T-helper 22 cell (primary cell): ENCODE measurements at places on chromosomes 7 and 10.

GRCh38 chr7:2761131-2761624, 73.2 kb downstream of the AMZ1 start:
- no peak for DNase-seq

DNA sequence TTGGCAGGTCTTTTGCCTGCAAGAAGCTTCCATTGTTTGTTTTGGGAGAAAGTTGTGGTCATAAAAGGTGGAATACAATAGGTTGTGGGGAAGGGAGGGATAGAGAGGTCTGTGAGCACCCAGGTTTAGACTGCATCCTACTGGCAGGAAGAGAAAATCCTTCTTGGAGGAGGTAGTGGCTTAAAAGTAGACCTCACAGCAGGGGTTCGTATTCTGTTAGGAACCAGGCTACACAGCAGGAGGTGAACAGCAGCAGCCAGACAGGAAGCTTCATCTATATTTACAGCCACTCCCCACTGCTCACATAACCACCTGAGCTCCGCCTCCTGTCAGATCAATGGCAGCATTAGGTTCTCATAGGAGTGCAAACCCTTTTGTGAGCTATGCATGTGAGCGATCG, 245.3 kb downstream of the NSUN6 start:
- no peak for DNase-seq

GRCh38 chr10:132884691-132885271, 57.6 kb downstream of the CFAP46 start:
- DNase-seq = no peak

- DNase-seq = no peak
These were observed 765.3 kb downstream of the REEP3 start for GRCh38 chr10:64286533-64286932.

- no peak for DNase-seq
These were observed 56.6 kb downstream of the AHR start for GRCh38 chr7:17355050-17355449.

GRCh38 chr10:36491926-36492325, 633.5 kb upstream of the ANKRD30A start:
- DNase-seq = no peak

- DNase-seq = no peak
These were observed 6.1 kb upstream of the MYOZ1 start for GRCh38 chr10:73647211-73647874.

GRCh38 chr7:13057462-13058200, 370.2 kb downstream of the ARL4A start:
- DNase-seq = no peak

GRCh38 chr7:157087646-157088045, 51.1 kb upstream of the UBE3C start:
- no peak for DNase-seq

DNA sequence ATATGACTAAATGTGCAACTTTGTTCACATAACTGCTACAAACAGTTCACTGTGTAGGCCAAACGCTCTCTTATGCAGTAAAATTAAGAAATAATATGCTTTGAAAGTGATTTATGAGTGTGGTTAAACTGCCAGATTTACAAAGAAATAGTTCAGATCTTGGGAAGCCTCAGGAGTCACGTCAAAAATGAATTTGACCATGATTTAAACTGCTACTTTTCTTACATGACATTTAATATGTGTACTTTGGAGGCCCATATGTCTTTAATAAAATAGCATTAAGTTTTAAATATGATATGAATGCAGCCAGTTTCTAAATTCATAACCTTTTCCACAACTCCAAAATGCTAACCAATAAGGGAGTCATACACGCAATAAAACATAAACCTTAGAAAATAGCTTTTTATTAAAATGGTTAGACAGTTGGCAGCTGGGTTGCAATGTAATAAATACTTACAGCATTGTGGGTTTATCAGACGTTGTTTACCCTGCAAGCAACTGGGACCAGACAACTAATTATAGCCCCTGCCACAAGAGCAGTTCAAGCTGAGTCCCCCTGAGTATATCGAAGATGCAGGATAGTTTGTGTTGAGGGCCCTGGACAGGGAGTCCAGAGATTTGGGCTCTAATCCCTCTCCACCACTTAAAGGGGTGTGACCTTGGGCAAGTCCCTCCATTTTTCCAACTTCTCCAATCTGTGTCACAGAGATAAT, 640.4 kb downstream of the LRMDA start:
- no peak for DNase-seq

- no peak for DNase-seq
These were observed 772.4 kb downstream of the GRID1 start for GRCh38 chr10:85594239-85594638.

- no peak for DNase-seq
These were observed 24.6 kb upstream of the DDX50 start for GRCh38 chr10:68876246-68877138.

- no peak for DNase-seq
These were observed 23.3 kb upstream of the SMARCD3 start for GRCh38 chr7:151271699-151272355.

- no peak for DNase-seq
These were observed 192.7 kb downstream of the CELF2 start for GRCh38 chr10:11210211-11210922.

GRCh38 chr10:114070710-114071109, 27.0 kb downstream of the ADRB1 start:
- no peak for DNase-seq

- no peak for DNase-seq
These were observed 42.6 kb downstream of the SHH start for GRCh38 chr7:155769701-155770100.

GRCh38 chr7:84025332-84025927, 169.2 kb downstream of the SEMA3A start:
- DNase-seq = no peak

DNA sequence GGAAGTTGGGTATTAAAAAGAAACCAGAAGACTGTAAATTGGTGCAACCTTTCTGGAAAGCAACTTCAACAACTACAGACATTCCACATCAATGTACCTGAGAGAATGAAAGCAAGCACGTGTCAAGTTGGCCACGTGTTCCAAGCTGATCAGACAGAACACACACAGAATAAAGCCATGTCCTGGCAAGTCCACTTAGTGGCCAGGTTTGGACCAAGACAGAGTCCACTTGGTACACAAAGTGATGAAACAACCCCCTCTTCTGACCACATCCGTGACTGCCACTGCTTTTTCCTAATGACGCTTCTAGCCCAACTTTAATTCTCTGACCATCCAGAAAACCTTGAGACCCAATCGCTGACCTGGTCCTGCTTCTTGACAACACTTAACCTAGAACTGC, 109.4 kb downstream of the ABLIM1 start:
- DNase-seq = no peak

DNA sequence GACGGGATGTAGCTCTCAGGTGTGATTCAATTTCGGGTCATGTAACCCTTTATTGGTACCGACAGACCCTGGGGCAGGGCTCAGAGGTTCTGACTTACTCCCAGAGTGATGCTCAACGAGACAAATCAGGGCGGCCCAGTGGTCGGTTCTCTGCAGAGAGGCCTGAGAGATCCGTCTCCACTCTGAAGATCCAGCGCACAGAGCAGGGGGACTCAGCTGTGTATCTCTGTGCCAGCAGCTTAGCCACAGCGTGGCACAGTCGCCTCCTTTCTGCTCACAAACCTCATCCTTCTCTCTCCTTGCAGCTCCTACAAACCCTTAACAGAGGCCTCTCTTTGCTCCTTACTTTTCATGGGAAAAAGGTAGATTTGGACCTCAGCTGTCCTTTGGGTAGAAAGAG, 197.5 kb upstream of the PRSS58 start:
- DNase-seq = no peak

DNA sequence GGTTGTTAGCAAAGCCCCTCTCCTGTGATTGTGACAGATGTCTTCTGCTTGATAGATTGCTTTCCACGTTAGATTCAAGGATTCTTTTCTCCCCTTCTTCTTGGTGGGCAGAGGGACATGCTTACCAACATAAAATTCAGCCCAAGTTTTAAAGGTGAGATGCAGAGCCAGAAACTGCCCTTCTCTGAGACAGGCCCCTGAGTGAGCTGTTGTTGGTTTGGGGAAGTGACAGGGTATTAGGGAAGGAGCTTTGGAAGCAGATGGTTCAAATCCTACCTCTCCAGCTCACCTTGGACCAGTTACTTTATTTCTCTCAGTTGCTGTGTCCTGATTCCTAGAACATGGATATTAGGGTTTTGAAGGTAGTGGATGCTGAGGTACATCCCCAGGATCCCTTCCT, 53.0 kb downstream of the SORCS3 start:
- no peak for DNase-seq

DNA sequence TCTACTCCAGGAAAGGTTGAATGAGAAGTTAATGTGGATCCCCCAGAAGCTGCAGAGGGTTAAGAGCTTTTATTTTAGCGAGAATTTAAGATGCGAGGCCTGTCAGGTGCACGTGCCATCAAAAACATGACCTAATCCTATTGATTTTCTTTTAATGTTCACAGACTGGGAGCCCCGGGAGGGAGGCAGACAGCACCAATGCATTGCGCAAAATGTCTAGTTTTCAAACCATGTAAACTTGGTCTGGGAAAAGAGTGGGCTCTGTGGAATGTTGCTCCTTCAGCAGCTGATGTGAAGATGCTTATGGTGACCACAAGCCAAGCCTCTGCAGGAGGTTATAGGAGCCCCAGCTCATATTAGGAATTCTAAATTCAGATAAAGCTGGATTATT, 172.0 kb upstream of the ITGB1 start:
- DNase-seq = no peak

- no peak for DNase-seq
These were observed 343.7 kb downstream of the GLRX3 start for GRCh38 chr10:130479926-130480325.

DNA sequence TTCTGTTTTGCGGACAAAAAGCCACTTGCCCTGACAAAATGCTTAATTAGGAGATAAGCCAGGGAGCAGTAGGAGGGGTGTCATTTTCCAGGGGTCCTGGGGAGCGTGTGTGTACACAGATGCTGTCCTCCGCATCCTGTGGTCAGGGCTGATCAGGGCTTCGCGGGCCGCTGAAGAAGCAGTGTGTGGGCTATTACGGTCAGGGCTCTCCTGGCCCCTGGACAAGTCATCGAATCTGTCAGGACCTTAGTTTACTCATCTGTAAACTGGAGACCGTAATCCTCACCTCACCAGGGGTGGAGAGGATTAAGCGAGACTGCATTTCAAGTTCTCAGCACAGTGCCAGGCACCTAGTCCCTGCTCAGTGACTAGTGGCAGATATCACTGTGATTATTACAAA, 26.0 kb upstream of the MXI1 start:
- DNase-seq = no peak

- DNase-seq = no peak
These were observed 111.6 kb downstream of the NOC3L start for GRCh38 chr10:94251098-94251497.

GRCh38 chr7:90749774-90750173, 153.7 kb downstream of the CDK14 start:
- DNase-seq = no peak

GRCh38 chr10:73635781-73636180, 5.5 kb downstream of the MYOZ1 start:
- DNase-seq = no peak

- DNase-seq = no peak
These were observed 39.2 kb downstream of the LAMB4 start for GRCh38 chr7:108090791-108091460.

DNA sequence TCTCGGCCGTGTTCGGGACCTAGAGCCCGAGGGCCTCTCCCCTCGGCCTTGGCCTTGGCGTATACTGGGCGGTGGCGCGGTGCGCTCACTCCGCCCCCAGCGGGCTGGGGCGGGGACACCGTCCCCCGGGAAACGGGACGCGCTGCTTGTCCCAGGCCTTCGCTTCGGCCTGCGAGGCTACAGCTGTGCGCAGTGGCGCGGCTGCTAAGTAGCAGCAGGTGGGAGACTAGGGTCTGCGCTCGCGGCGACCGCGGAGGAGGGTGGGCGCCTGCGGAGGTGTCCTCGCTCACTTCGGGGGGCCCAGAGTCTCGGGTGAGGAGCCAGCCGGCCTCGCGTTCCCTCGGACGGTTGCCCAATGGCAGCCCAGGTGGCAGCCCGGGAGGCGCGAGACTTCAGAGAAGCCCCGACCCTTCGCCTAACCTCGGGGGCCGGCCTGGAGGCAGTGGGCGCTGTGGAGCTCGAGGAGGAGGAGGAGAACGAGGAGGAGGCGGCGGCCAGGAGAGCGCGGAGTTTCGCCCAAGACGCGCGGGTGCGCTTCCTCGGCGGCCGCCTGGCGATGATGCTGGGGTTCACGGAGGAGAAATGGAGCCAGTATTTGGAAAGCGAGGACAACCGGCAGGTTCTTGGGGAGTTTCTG, at the start of gene DNAH11:
Gene DNAH11, plus strand, starts transcription at position 149 of the 637 bp plus-strand sequence. Its CDS starts 207 bp downstream, at position 356.
- no peak for DNase-seq

DNA sequence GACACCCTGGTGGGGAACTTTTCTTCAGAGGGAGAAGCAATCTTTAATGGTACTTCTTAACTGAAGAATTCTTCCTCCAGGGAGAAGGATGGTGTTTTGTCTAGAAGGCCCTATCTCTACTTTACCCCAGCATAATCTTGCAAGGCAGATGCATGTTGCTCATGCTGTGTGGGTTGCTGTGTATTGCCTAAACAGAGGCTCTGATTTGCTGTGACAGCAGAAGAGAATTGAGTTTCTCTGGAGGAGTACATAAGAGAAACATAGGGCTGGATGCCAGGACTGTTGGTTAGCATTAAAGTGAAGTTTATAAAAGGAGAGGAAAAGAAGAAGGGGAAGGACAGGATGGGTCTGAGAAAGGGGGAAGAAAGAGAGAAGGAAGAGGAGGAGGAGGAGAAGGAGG, 248.1 kb upstream of the HPS1 start:
- no peak for DNase-seq

DNA sequence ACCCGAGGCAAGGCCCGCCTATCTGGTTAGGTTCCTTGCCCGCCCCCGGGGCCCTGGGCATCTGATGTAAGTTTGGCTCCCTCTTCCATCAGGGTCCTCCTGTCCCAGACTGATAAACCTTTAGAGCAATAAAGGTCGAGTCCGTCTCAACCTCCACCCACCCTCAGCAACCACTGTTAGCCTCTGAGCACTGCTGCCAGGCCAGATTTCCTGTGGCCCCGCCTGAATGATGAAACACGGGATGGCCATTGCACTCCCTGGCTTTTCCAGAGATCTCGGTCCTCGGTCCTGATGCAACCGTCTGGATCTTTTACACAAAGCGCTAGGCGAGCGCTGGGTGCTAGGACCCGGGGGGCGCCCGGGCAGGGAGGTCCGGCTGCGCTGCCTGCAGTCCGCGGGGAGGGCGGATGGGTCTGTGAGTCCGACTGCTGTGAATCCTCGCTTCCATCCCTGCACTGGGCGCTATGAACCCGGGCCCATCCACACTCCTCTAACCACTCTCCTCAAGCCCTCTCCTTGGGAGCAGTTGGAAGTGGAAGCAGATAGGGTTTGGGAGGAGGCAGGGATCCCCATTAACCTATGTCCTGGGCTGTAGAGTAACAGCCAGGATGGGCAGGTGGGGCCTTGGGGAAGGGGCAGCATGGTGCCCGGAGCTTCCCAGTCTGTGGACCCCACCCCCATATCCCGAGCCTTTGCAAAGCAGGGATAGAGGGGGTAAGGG, 875 bp upstream of the DDIT4 start:
- no peak for DNase-seq

- no peak for DNase-seq
These were observed 84.2 kb upstream of the CREB5 start for GRCh38 chr7:28328146-28328545.

- DNase-seq = no peak
These were observed 135.8 kb downstream of the MAPK8 start for GRCh38 chr10:48442090-48442808.
